ENCODE measurements at places on chromosomes 12 and 14. TPM values are rescaled to one million over a fixed set of nuclear protein-coding genes. Genes with fewer than 3 reads are reported as not detected.

DNA sequence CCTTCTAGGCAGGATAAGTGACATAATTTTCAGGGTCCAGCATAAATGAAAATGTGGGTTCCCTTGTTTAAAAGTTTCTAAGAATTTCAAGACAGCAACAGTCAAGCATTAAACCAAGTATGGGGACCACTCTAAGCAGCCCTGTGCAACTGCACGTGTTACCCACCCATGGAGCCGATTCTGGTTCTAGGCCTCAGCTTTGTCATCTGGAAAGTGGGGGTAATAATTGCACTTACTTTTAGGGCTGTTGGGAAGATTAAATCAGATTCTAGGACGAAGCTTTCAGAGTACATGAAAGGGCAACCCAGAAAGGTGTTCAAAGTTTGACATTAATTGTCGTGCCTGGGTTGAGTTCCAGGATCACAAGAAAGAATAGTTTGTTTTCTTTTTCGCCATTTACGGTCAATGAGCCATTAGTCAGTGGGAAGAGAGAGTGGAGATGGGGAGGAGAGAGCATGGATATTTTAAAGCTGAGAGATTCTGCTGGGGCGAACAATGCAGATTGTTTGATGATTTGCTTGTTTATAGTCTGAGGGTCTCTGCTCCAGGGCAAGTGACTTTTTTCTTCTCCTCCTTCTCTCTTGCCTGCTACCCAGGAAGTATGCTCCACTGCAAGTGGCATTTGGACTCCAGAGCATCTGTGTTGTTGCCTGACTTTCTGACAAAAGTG is 10.7 kb upstream of the PPFIBP1 start:
- H3K27ac ChIP-seq = no peak overlapping the region
- no peaks in the 10 kb centered on the region for H3K36me3 ChIP-seq
- peaks cover 11% of the 10 kb centered on the region for H3K4me1 ChIP-seq
- no peak for DNase-seq
- H3K27me3 ChIP-seq = peaks cover 4% of the 10 kb centered on the region

Gene NEMF
- total RNA-seq = 64.8 TPM

Gene KLRG1
- not detected for total RNA-seq

DNA sequence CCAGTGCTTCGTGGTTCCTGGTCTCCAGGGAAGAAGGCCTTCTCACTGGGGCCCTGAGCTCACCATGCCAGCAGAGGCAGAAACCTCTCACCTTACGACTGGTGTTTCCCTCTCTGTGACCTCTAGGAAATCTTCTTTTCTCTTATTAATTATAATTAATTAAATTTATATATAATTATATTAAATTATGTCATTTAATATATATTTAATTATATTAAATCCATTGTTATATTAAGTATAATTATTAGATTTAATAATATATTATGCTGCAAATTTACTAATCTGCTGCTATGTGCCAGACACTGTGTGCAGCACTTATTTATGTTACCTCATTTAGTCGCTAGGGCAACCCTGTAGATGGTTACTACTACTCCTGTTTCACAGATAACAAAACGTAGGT is 70.3 kb upstream of the MBIP start:
- H3K4me1 ChIP-seq = no peaks in the 10 kb centered on the region
- no peak overlapping the region for H3K27ac ChIP-seq
- no peaks in the 10 kb centered on the region for H3K27me3 ChIP-seq
- DNase-seq = no peak

Gene RNASE1
- total RNA-seq = not detected

DNA sequence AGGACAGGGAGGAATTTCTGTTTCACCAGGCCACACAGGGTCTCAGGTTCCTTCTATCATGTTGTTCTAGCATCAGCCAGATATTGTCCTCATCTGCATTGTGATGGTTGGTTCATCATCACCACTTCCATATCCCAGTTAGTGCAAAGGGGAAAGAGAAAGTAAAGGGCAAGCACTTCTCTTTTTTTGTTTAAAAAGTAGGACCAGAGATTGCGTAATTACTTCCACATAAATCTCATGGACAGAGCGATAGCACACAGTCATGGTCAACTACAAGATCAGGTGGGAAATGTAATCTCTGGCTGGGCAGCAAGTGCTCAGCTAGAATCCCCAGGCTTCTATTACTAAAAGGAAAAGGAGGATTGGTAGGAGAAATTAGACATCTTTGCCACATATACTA is 155.1 kb downstream of the KIF21A start:
- H3K27me3 ChIP-seq = no peaks in the 10 kb centered on the region
- no peaks in the 10 kb centered on the region for H3K36me3 ChIP-seq
- DNase-seq = no peak
- H3K4me3 ChIP-seq = no peak overlapping the region

Gene SLC24A4
- total RNA-seq = not detected

GRCh38 chr14:39229222-39229543 is 4.5 kb upstream of the MIA2 start:
- no peak overlapping the region for H3K27ac ChIP-seq
- no peak overlapping the region for H3K4me3 ChIP-seq
- peaks cover 20% of the 10 kb centered on the region for H3K4me1 ChIP-seq
- no peak for DNase-seq

DNA sequence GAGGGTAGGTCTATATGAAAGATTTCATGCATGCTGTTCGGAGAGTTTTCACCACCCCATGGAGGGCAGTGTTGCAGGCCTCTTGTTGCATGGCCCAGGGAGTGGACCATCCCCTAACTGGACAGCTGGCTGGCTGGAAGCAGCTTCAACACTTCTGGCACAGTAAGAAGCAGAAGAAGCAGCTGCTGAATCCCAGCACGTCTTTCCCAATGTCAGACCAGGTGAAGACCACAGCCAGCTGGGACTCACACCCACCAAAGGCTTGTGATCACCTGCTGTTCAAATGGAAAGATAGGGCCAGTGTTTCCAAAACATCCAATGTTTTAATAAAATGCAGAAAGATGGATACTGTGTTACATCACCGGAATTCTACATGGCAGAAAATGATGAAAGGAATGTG is 1423.6 kb downstream of the AACS start:
- H3K36me3 ChIP-seq = no peaks in the 10 kb centered on the region
- H3K27ac ChIP-seq = no peak overlapping the region
- peaks cover 9% of the 10 kb centered on the region for H3K4me1 ChIP-seq
- H3K4me3 ChIP-seq = no peak overlapping the region
- DNase-seq = no peak

Data from HFFc6 (cell line).